Stimulated activated CD4-positive, alpha-beta T cell treated with anti-CD3 and anti-CD28 coated beads, Interleukin-15, amount 100 ng/mL, for 1 hour (primary cell): ENCODE measurements at places on chromosomes 4 and X.

- no peak for DNase-seq
These were observed 36.7 kb downstream of the UBQLN2 start for GRCh38 chrX:56600141-56600540.

DNA sequence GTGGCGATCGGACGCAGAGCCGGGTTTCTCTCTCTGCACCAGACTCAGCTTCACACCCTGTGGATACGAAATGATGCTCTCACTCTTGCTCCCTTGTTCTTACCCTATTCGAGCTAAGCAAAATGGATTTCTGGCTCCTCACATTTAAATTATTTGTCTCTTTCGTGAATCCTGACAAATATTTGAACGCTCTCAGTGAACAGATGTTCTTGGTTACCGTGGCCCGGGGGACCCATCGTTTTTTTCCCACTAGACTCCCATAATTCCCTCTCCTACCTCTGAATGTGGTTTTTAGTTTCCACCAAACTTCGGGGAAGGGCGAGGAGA, 630 bp downstream of the SMARCA5 start:
- DNase-seq, result no peak

GRCh38 chr4:108391701-108392455, 223.1 kb upstream of the LEF1 start:
- DNase-seq, result no peak

- DNase-seq, result no peak
These were observed 282.5 kb downstream of the TMA16 start for GRCh38 chr4:163776957-163777356.

GRCh38 chr4:158621729-158622128, 50.0 kb downstream of the C4orf46 start:
- no peak for DNase-seq

DNA sequence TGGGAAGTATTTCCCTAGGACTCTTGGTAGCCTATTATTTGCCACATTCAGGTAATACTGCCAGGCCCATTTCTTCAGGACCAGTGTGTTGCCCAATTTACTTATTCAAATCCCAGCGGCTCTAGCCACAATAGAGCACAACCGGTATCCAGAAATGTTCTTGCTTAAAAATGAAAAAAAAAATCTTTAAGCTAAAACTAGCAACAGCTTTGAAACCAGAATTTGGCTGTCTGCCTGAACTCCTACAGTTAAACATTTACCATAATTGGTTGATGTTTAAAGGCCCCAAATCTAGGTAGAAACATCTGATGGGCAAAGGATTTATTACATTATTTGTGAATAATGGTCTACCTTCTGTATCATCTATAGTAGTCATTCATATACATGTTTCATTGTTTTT, 930 bp upstream of the SLITRK4 start:
- no peak for DNase-seq
